ENCODE measurements at places on chromosomes 3 and 15.
A peak's percentile ranks its signal among the peaks of the same experiment; 100 is the strongest.

- DNase-seq = no peak
Observed at GRCh38 chr3:148646126-148646665, 51.5 kb upstream of the AGTR1 start.

DNA sequence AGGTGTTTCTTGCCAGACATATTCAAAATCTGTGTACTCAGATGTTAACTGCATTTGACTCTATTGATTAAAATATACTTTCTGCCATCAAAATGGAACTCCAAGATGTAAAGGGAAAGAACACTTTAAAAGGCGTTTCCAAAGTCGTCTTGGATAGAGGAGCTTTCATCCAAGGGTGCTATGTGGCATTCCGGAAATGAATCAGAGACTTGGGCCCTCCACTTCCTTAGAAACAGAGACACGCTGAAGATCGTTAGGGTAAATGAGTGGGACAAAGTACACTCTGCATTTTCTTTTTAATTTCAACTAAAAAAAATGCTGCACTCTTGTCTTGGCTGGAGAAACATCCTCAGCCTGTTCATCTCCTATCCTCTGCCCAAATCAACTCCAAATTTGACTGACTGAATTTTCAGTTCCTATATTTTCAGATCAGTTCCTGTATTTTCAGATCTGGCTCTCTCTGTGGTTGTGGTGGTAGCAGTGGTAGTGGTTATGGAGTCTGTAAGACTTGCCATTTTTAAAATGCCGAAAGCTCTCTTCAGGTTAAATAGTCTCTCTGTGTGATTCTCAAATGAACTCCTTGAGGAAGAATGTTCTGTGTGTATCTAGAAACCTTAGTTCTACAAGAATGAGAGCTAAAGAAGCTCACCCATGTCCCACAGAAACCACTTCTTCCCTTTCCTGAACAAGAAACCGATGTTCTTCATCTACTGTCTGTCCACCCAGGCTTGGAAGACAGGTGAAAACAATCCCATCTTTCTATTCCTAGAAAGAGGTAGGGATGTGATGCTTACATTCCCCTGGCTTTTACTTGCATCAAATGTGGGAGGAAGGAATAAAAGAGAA, 156.8 kb upstream of the ICE2 start:
- peak; percentile 41 for DNase-seq

- DNase-seq = no peak
Observed at GRCh38 chr3:190701096-190701532, 161.4 kb downstream of the GMNC start.

- DNase-seq = no peak
Observed at GRCh38 chr3:112335434-112335781, 2.5 kb downstream of the CD200 start.

DNA sequence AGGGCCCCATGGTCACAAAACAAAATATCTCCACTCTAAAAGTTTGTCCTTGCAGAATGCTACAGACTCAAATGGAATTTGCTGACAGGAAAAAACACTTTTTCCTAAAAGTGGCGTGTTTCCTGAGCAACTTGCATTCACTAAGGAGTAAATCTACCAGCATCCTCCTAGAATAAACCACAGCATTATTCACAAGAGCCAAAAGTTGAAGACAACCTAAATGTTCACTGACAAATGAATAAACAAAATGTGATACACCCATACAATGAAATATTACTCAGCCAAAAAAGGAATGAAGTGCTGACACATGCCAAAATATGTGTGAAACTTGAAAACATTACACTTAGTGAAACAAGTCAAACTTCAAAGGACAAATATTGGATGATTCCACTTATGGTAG, 28.9 kb downstream of the ITGB5 start:
- DNase-seq = no peak

DNA sequence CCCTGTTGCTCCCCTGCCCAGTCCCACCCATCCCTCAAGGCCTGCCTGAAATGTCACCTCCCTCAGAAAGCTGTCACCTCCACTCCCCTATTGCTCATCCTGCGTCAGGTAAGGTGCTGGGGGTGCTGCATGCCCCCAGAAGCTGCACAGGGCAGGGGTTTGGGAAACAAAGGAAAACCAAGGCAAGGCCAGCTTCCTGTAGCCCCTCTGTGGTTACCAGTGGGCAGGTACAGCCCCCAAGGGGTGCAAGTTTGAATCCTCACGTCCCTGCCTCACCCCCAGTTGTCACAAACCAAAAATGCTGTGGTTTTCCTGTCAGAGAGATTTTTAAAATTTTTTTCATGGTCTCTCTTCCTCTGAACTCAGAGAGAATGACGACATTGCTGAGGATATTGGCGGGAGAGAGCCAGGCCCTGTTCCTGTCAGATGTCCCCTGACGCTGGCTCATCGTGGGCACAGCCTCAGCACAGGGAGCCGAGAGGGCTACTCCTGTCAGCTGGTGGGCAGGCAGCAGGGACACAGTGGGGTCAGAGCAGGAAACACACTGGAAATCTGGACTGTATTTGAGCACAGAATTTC, 27.0 kb downstream of the PSTPIP1 start:
- no peak for DNase-seq

DNA sequence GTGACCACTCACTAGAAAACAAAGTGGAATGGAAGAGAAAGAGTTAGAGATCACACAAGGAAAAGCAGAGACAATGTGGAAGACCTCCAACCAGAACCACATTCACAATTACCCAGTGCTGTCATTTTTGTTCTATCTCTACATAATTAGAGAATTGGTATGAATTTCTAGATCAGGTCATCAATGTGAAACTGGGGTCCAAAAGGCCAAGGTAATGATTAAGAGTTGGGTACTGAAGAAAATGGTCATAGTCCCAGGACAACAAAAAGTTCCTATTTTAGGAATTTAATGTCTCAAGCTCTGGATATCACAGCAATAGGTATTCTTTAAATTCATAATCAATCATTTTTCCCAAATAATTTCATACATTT, 84.7 kb upstream of the PPIB start:
- DNase-seq = no peak

- no peak for DNase-seq
Observed at GRCh38 chr3:193951859-193952258, 184.1 kb upstream of the HES1 start.

DNA sequence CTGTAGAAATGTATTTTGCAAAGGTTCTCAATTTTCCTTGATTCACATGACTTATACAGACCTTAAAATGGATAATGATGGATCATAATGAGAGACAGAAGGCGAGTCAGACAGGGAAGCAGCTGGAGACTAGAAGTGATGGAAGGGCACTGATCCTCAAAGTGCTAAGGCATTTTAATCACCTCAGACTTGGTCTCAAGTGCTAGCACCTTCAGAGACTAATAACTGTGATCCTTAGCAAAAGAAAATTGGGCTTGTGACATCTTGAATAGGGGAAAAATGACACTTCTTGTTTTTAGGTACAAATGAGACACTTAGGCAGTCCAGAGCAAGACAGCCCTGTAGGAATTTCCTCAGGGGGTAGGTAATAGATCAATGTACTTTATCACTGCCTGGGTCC, 1011.7 kb downstream of the SQOR start:
- DNase-seq = no peak

- no peak for DNase-seq
Observed at GRCh38 chr3:158847885-158848284, 46.0 kb downstream of the MFSD1 start.

DNA sequence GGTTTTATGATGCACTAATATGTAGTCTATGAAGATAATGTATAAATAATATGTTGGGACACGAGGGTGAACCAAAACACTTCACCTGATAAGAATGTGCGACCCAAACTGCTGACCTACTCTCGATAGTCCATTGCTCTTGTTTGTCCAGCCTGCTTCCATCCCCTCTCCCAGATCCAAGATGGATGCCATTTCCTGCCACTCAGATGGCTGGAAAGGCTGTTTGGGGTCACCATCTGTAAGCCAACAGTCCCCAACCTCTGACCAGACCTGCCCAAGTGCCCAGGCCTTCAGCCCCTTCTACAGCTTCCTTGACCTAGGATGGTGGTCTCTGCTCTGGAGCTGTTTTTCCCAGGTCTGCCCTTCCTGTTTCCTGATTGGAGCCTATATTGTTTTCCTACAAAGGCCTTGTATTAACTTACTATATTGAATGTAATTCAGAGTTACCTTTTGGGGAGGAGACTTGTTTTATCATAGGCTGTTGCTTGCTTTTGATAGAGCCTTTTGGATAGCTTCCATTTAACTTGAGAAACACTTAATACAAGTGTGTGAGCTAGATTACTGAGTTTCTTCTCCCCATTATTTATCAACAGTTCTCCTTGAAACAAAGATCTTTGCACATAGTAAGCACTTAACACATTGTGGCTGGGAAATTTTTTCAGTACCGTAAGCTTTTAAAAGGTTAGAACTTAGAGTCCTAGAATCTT, 5.0 kb upstream of the PAQR9 start:
- DNase-seq = no peak

GRCh38 chr15:52006702-52007340, 12.2 kb upstream of the MAPK6 start:
- no peak for DNase-seq

- no peak for DNase-seq
Observed at GRCh38 chr3:136152176-136152843, 43.8 kb downstream of the MSL2 start.

- no peak for DNase-seq
Observed at GRCh38 chr3:71803248-71803647, 18.3 kb upstream of the PROK2 start.

DNA sequence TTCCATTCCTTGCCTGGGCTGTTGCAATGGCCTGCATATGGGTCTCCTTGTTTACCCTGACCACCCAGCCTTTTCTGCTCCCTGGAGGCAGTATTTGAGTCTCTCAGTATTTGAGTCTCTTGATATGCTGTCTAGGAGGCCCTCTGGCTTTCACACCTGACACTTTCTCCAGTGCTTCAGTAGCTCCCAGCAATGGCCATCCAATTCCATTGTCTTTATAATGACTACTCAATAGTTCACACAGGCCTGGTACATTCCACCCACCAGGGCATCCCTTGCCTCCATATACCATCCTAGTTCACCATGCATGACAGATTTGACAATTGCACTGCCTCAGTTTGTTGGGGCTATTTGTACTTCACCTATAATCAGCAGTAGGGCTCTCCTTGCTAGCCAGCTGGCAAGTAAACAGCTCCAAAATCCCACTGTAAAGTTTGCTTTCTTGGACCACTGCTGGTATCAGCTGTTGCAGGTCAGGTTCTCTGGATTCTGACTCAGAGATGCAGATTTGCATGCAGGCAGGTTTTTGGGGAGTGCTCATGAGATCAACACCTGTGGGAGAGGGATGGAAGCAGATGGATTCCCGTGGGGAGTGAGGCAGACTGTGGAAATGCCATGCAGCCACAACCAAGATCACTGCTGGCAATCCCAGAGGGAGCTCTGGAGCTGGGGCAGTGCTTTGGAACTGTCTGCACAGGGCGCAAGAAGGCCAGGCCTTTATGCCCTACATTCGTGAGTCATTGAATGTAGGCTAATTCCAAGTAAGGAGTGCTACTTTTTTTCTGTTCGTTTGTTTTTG, 19.1 kb upstream of the XIRP1 start:
- DNase-seq = no peak

DNA sequence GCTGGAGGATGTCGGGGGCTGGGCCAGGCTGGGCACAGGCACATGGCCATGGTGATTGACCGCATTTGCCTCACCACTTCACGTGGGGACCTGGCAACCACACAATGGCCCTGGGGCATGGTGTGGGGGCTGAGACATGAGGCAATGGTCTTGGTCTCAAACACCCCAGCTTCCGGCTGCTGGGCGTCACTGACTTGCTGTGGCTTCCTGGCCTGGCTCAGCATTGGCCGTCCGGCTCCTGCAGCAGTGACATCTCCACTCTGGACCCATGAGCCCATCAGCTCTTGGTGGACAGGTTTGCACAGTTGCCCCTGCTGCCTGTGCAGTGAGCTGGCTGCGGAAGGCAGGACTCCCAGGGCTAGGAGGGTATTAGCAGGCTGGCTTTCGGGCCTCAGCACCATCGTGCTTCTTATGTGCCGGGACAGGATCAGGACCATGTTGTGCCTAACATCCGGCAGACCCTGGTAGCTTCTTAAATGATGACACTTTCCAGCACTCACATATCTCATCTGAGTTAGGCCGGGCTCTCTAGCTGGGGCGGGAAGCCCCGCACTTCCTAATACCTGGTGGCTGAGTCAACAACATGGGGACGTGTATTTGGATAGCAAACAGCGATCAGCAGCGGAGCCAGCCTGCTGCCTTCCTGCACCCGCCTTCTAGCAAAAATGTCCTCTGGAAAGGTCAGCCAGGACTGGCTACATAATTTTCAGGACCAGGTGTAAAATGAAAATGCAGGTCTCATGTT, 34.1 kb downstream of the ZNF710 start:
- DNase-seq = no peak

GRCh38 chr3:147773116-147773630, 364.0 kb downstream of the ZIC1 start:
- DNase-seq = no peak

DNA sequence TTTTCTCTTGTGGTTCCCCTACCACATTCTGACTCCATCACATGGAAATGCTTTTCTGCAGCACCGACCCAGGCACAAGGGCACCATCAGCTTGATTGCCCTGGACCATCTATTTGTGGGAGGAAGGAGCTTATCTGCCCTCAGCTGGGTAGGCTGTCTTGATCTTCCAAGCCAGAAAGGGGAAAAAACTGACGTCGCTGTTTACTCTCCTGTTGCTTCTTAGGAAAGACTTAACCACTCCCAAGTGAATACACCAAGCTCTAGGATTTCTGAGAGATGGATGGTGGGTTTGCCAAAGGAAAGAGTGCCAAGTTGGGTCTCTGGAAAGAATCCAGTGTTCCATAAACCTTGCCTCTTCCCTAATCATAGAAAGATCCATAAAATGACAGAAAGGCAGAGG, 4.0 kb downstream of the TNFAIP8L3 start:
- no peak for DNase-seq

DNA sequence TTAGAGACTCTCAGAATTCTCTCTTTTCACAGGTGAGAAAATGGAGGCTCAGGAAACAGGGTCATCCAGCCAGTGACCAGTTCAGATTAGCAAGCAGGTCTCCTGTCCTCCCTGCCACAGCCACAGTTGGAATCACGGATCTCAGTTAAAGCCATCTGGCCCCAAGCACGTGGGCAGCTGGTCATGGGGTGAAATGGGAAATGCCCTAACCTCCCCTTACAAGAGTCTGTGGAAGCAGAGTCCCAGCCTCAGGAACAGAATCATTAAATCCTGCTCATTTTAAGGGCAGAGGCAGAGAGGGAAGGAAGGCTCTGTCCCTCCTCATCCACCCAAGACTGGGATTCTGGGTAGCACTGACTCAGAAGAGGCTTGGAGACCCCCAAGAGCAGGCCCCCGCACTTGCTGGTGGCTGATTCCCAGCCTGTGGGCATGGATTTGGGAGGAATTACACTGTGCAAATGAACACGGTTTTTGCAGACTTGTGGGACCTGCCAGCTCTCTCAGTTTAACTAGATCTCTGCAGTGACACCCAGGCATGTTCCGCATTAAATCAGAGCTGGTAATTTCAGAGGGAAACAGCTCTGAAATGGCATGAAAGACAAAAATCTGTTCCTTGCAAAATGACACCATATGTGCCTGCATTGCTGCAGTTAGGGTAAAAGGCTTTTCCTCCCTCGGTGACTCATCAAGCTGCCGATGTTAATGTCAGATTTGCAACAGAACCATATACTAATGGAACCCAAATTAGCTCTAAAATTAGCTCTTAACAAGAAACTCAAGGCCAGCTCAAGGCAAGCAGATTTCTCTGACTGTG, 89.0 kb downstream of the BDH1 start:
- no peak for DNase-seq

GRCh38 chr3:36991923-36992805, 767 bp downstream of the EPM2AIP1 start:
- no peak for DNase-seq

GRCh38 chr15:67543348-67543718, 830 bp downstream of the MAP2K5 start:
- DNase-seq = no peak
